ENCODE measurements at places on chromosomes 12 and 14. TPM values are rescaled to one million over a fixed set of nuclear protein-coding genes. Genes with fewer than 3 reads are reported as not detected.

NFATC4 gene
- total RNA-seq = not detected

TDG gene
- total RNA-seq = 35.3 TPM

FKBP4 gene
- 67.2 TPM for total RNA-seq

AICDA gene
- total RNA-seq = not detected

PPP4R4 gene
- total RNA-seq = 1.5 TPM

DNA sequence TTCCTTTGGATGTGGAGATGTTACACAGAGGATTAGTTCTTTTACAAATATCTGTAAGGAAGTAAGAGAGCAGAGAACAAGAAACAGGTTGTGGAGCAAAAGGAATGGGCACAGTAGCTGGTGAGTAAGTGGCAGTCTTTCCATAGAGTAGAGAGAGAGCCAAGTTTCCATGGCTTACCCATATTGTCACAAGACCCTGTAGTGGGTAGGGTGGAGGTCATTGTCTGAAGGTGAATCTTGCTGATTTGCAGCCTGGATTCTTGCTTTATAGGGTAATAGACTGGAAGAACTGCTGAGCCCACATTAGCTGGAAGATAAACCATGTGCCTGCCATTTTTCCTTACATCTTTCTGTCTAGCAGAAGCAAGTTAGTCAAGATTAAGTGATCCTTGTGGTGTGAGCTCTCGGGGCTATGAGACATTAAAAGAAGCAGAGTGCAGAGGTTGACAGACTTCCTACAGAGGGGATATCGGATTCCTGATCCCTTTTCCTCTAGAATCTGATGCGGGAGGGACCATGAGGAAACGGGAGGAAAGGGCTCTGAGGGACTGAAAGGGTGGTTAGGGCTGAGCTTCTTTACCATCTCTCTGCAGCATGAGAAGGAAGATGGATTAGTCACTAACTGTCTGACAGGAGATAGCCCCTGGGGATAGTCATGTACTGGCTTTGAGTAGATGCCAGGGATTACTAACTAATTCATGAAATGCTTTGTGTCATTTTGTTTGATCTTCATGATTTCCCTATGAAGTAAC, 44.0 kb upstream of the LRTM2 start:
- H3K27ac ChIP-seq = no peak overlapping the region
- no peak overlapping the region for H3K4me3 ChIP-seq
- peaks cover 16% of the 10 kb centered on the region for H3K4me1 ChIP-seq
- peaks cover 77% of the 10 kb centered on the region for H3K36me3 ChIP-seq

DNA sequence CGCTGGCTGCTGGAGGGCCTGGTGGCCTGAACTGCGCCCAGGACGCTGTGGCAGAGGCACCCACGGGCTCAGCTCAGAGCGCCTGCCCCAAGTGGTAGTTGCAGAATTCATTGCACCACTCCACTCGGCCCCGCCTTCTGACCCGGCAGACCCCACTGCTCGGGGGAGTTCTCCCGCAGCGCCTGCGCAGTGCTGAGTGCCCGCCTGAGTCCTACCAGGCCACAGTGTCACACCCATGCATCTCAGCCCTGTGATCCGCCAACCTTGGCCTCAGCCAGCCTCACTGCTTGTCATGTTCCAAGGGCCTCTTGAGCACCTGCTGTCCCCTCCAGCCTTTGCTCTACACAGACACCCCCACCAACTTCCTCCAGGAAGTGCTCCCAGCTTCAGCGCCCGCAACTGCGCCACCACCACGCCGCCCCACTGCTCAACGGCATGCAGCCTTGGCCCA, 12.2 kb downstream of the DEGS2 start:
- H3K4me3 ChIP-seq = peak overlapping the region; percentile 88
- no peaks in the 10 kb centered on the region for H3K36me3 ChIP-seq
- peak overlapping the region; percentile 98 for H3K27ac ChIP-seq
- H3K27me3 ChIP-seq = no peaks in the 10 kb centered on the region
- peaks cover 23% of the 10 kb centered on the region for H3K4me1 ChIP-seq
- peak; percentile 76 for DNase-seq

DNA sequence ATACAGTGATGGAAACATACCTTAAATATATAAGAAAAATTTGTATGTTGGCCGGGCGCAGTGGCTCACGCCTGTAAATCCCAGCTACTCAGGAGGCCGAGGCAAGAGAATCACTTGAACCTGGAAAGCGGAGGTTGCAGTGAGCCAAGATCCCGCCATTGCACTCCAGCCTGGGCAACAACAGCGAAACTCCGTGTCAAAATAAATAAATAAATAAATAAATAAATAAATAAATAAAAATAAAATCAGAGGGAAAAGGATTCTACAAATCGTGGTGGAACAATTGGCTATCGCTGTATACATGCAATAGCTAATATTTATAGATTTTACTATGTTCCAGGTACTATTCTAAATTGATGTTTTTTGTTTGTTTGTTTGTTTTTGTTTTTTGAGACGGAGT, 1.7 kb upstream of the ATF7 start:
- H3K4me3 ChIP-seq = no peak overlapping the region
- H3K36me3 ChIP-seq = no peaks in the 10 kb centered on the region
- DNase-seq = no peak
- no peak overlapping the region for H3K27ac ChIP-seq
- peaks cover 21% of the 10 kb centered on the region for H3K4me1 ChIP-seq
- H3K27me3 ChIP-seq = no peaks in the 10 kb centered on the region

- peaks cover 19% of the 10 kb centered on the region for H3K4me1 ChIP-seq
- H3K36me3 ChIP-seq = no peaks in the 10 kb centered on the region
- H3K27me3 ChIP-seq = peaks cover 3% of the 10 kb centered on the region
- DNase-seq = no peak
These were observed 45.0 kb downstream of the SLC6A12 start for GRCh38 chr12:168763-169525.

Measured in naive thymus-derived CD8-positive, alpha-beta T cell (primary cell).